ENCODE measurements at places on chromosomes 6 and 20.

GRCh38 chr6:3457710-3458602 is 1.1 kb upstream of the SLC22A23 start:
- no peak for ATAC-seq

DNA sequence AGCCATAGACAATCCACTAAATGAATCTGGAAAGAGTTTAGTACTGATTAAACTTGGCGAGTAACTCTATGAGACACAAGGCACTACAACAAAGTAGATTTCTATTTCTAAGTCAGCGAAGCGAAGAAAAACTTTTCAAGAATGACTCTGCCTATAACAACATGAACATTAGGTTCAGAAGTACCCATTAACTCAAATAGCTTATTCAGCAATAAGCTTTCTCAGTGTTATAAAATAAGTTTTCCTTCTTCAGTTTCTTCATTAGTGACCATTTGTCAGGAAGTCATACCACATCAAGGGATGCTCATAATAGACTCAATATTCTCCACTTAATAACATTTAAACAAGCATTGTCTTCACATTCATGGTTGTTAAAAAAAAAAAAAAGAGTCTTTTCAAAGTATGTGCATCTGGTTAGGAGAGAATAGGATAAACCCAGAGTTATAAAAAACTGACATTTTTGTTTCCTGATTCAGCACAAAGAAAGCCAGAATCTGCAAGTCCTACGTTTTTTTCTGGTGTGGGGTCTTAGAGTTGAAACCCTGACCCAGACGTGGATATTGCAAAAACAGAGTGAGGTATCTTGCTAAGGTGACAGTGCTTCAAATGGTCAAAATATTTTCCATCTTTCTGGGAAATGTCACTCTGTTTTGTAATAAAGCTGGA is 148.2 kb upstream of the PREP start:
- no peak for ATAC-seq

- no peak for ATAC-seq
Observed at GRCh38 chr6:110449541-110449895, 26.9 kb downstream of the SLC22A16 start.

- no peak for ATAC-seq
Observed at GRCh38 chr6:89679215-89680120, 40.9 kb upstream of the LYRM2 start.

DNA sequence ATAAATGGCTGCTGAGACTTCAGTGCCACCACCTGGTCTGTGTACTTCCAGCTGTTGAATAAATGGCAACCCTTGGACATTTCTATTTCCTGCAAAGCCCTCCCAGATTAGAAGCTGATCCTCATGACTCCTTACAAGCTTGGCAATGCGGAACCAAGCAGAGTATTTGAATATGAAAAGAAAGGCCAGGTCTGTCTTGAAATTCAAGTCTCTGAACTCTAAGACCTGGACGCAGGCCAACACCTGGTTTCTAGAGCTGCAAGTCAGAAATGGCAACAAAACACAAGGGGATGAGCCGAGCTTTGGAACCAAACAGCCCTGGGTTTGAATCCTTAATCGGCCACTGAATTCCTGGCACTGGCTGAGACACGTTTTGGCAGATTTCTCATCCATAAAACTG is 353.4 kb downstream of the PTPRT start:
- no peak for ATAC-seq

- no peak for ATAC-seq
Observed at GRCh38 chr20:4087923-4088322, 72.6 kb upstream of the RNF24 start.

- no peak for ATAC-seq
Observed at GRCh38 chr6:16358531-16359138, 120.2 kb downstream of the GMPR start.

DNA sequence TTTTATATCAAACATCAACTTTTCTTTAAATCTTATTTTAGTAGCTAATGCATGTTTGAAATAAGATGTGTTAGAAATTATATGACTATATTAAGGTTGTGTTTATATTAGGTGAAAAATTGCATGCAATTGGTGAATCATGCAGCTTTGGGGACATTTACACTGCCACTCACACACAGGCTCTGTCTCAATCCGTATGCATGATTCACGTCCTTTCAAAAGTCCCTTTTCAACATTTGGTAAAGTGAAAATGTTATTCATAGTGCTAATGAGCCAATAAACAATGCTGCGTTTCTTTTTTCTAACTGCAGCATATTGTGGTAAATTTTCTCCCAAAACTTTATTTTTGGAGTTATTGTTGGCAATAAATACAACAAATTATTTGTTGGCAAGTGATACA is 198.0 kb downstream of the FUT9 start:
- ATAC-seq, result no peak

DNA sequence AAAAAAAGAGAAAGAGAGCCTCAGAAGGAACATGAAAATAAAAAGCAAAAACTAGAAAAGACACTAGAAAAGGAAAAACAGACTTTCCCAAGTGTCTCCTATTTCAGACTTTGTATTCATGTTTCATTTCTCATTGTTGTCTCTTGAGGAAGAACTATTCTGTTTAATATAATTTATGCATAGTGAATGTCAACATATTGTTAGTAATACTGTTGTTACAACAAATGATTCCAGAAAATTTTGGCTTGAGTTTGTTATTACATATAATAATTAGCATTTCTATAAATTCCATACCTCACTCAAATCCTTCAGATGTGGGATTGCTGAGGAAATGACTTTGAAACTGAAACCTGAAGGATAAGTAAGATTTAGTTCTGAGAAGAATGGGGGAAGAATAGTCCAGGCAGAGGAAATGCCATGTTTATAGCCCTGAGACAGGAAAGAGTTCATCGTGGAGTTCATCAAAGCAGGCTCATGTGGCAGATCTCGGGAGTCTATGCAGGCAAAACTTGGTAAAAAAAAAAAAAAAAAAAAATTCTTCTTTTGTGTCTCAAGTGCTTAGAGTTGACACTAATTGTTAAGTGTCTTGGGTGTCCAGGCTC is 53.1 kb upstream of the EIF2S2 start:
- ATAC-seq, result no peak

Measured in activated CD4-positive, CD25-positive, alpha-beta regulatory T cell treated with anti-CD3 and anti-CD28 coated beads, Interleukin-2, amount 50 U/mL, for 24 hours (primary cell).